NCI-H2029 treated with DMSO at 0.1 percent for 48 hours (cell line): ENCODE measurements at places on chromosomes 2 and 18.

DNA sequence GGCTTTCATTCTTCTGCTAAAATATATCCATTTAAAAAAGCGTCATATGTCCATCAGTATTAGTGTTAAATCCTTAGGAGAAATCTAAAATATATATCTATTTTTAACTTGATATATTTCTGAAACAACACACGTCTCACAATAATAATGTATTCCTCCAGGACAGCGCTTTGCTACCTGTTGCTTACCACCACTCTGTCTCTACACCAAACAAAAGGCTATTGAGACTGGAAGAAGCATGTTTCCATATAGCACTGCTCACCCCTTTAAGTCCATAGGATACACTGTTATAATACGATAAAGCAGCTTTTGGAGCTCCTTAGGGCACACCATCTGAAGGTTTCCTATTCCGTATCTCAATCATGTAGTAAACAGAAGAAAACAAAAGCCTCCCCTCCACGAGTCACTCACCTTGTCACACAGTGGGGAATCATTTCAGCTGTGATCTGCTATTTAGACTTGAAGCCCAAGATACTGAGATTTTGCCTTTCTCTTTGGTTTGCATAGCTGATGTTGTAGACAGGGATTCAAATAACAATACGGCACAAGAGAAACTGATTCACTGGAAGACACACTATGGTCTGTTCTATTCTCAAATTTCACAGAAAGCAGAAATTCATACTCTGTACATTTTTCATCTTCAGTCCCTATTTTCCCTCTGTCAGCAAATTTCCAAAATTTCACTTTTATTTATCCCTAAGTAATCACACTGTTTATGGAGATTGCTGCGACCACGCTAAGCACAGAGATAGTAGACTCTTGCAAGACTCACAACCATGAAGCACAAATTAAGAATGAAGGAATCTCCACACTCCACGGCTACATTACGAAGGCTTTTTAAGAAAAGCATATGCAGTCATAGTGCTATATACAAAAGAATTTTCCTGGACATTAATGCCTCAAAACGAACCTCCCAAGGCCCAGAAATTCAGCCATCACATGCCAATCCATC is 187.1 kb downstream of the TCF4 start:
- no peak for DNase-seq

DNA sequence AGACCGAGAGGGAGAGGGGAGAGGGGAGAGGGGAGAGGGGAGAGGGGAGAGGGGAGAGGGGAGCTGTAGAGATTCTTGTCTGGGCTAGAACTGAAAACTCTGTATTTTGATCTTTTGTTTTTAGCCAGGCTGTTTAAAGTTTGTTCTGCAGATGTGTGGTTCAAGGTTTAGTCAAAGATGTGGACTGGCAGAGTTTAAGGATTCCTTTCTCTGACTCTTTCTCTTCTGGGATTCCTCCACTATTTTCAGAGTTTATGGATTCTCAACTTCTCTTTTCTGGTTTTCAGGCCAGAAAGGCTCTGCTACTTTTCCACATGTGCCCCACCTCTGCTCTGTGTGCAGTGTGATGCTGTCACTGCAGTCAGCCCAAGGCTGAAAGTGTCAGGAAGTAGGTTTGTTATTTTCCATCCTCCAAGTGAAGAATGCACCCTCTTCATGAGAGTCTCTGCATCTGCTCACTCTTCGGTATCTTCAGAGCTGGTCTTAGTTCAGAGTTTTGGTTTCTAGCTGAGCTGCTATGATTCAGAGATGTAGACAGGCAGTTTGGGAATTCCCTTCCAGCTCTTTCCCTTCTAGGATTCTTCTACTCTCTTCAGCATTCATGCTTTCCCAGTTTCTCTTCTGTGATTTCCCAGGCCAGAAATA is 130.9 kb upstream of the SMAD7 start:
- no peak for DNase-seq

DNA sequence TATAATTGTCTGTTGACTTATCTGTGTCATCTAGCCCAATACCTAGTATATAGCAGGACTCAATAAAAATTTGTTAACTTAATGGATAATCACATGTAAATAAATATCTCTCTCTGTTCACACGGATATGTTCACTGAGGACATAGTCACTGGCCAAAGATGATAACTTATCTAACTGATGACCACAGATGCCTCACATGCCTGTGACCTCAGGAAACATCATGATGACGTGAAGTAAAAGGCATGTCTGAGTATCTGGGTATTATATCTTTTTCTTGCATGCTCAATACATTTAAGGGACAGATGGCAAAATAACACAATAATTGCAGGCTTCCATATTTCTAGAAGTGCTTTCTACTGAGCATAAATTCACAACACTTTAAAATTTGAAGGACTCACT is 41.4 kb upstream of the PARD3B start:
- DNase-seq = no peak

GRCh38 chr2:157377861-157378260 is 52.2 kb upstream of the ERMN start:
- no peak for DNase-seq

GRCh38 chr2:113337809-113338208 is 59.1 kb upstream of the PAX8 start:
- DNase-seq = no peak

- DNase-seq = no peak
These were observed 19.4 kb upstream of the ACVR1 start for GRCh38 chr2:157895531-157895930.

DNA sequence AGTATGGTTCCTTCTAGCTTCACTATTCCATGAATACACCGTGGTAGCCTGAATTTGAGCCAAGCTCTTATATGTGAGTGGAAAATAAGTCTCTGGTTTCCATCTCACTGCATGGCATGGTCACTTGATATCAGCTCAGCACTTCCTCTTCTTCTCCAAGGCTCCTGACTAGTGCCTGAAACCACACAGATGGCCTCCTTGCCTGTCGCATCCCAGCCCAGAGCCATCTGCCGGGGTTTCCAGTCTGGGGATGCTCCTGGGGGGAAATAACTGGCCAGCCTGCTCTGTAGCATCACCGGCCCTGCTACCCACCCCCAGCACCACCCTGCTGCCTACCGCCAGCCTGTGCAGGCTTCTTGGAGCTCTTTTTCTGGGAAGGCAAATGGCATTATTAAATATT is 7.7 kb upstream of the MARCHF4 start:
- no peak for DNase-seq

GRCh38 chr2:113060396-113060795 is 1.4 kb downstream of the IL36RN start:
- no peak for DNase-seq

GRCh38 chr18:28039078-28039477 is 137.9 kb downstream of the CDH2 start:
- DNase-seq = no peak

DNA sequence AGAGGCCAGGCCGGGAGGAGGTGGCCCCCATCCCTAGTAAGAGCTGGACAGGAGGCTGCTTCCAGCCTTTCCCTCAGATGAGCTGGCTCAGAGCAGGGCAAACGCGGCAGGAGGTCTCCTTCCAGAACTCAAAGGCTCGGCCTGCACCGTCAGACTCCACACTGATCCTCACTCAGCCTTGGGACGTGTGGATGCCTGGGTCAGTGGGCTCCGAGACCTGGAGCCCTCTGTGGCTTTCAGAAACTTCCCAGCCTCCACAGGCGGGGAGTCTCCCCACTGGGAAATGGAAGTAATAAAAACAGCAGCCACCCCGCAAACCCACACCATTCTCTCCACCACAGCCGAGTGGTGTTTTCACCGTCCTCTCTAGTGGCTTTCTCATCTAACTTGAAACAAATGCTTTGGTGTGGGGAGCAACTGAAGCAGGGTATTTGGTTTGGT is 54.3 kb downstream of the INPP5D start:
- no peak for DNase-seq
